ENCODE measurements at places on chromosomes 3 and 15.

- no peak for DNase-seq
Measured at GRCh38 chr15:46660096-46660842, 1025.4 kb downstream of the SQOR start.

DNA sequence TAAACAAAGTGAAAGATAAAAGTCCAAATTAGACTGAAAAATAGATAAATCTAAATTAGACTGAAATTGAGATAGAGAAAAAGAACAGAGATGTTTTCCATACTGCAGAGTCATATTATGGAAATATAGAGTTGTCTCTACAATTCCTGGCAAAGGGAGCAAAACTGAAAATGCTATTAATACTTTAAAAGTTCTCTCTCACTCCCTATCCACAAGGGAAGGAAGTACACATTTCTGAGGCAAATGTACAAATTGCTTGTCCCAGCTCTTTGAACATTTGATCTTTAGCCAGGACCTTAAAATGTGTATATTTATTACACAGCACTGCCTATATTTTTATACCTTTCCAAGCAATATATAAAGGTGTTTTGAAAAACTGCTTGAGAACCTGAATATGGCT lies 225.1 kb upstream of the SEMA6D start:
- no peak for DNase-seq

GRCh38 chr3:31960793-31961431 lies 20.1 kb downstream of the OSBPL10 start:
- DNase-seq, result peak; percentile 76

DNA sequence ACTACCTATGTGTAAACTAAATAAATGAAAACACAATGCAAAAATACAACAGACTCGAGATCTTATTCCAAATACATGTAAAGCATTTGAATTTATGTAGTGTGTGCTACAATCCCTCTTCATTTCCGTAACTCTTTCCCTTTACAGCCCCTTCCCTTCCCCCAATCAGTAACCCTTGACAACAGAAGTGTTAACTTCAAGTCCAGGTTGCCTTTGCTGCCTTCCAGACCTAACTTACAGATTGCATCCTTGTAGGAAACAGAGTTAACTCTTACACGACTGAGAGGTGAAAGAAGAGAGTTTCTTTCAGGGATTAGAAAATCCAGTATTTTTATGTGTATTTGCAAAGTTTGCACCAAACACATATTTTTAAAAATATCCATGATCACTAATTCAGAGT lies 1.4 kb upstream of the ROBO1 start:
- no peak for DNase-seq

- DNase-seq, result no peak
Measured at GRCh38 chr3:176120507-176120906, 1076.8 kb downstream of the TBL1XR1 start.

GRCh38 chr15:31403606-31404005 lies 77.0 kb downstream of the KLF13 start:
- DNase-seq, result no peak

DNA sequence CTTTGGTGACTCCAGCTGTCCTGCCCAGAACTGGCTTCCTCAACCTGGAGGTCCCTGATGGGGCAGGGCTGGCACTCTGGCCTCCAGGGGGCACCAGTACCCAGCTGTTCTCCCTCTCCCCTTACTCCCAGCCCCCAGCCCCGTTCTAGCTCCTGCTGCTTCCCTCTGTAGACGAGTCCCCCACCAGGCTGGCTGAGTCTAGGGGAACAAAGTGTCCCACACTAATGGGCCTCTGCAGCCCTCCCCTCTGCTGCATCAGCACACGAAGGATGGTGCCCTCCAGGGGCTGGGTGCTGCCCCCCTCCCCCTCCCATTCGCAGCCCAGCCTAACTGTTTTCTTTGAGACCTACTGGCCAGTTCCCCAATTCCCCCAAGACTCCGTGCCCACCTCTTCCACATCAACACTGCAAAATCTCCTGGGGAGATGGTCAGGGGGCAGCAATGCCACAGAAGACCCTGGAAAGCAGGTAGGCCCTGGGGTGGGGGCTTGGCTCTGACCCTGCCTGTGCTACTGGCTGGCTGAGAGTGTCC lies 4.2 kb downstream of the RHCG start:
- DNase-seq, result no peak

GRCh38 chr3:107772016-107772415 lies 249.3 kb downstream of the BBX start:
- no peak for DNase-seq

DNA sequence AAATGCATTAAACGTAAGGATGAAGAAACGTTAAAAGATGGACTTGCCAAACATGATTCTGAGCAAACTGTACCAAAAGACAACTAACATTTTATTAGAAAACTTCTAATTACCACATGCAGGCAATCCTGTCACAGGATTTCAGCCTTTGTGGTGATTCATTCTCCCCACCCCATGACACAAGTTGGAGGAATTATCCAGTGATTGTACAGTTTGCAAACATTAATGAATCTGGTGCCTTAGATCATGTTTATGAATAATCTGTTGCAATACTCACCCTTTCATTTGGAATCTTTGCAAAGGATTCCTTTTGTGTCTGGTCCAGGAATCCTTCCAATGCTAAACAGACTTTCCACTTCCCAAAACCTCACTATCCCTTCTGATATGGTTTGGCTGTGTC lies 23.3 kb upstream of the ERC2 start:
- DNase-seq, result no peak

DNA sequence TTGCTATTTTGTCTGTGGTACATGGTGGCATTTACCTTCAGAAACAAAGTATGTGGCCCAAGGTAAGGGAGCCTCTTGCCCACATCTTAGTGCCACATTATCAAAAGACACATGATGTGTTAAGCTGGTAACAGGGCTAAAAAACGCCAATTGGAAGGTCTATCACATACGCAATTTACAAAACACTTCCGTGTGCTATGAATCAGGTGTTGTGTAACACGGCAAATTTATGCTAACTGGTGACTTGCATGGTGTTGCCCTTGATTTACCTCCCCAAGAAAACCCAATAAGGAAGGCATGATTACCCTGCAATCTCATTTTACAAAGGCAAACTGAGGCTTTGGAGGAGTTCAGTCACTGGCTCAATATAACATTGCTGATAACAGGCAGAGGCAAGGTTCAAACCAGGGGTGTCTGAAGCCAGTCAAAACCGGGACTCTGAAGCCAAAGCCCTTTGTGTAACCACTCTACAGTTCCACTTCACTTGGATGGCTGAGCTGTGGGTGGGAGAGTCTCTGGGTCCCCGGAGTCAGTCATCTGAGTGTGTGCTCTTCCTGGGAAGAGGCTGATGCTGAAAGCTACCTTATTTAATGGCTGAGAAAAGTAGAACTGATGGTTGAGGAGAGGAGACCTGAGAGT lies 103.9 kb upstream of the BCL6 start:
- DNase-seq, result no peak

GRCh38 chr3:197807969-197808587 lies 17.0 kb downstream of the LRCH3 start:
- peak; percentile 42 for DNase-seq

DNA sequence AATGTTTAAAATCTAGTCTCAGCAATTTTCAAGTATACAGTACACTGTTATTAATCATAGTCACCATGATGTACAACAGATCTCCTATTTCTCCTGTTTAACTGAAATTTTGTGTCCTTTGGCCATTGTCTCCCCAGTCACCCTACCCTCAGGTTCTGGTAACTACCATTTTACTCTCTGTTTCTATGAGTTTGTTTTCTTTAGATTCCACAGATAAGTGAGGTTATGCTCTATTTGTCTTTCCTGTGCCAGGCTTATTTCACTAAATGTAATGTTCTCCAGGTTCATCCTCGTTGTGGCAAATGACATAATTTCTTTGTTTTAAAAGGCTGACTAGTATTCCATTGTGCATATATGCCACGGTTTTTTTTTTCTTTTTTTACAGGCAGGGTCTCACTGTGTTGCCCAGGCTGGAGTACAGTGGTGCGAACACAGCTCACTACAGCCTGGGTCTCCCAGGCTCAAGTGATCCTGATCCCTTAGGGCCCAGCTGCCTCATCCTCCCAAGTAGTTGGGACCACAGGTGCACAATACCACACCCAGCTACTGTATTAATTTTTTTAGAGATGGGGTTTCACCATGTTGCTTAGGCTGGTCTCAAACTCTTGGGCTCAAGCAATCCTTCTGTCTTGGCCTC lies 50.0 kb downstream of the RAB7A start:
- no peak for DNase-seq

- DNase-seq, result peak; percentile 16
Measured at GRCh38 chr15:95620934-95621579, 709.4 kb upstream of the NR2F2 start.

GRCh38 chr3:167653760-167654159 lies at the start of gene WDR49:
Gene WDR49, minus strand, starts transcription at chr3:167653942. Its CDS starts 517 bp downstream, at chr3:167653425.
- DNase-seq, result no peak

DNA sequence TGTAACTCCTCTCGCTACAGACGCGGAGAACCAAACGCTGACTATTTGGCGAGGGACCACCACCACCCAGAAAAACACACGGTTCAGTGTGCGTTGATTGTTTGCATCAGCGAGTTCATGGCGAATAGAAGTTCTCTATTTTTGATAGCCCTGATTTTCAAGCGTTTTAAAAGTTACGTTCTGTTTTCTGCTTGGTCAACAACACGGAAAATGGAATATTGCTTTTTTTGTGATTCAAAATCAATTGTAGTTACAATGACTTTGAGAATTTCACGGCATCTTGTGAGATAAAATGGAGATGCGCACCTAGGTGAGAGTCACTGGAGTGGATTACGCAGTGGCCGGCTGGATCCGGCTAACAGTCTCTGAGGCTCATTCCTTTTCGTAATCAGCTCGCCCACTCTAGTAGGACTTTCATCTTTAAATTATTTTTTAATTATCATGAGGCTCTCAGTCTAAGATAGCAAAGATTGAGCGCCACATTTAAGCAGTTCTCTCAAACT lies 54.8 kb downstream of the CCDC54 start:
- DNase-seq, result peak; percentile 28

DNA sequence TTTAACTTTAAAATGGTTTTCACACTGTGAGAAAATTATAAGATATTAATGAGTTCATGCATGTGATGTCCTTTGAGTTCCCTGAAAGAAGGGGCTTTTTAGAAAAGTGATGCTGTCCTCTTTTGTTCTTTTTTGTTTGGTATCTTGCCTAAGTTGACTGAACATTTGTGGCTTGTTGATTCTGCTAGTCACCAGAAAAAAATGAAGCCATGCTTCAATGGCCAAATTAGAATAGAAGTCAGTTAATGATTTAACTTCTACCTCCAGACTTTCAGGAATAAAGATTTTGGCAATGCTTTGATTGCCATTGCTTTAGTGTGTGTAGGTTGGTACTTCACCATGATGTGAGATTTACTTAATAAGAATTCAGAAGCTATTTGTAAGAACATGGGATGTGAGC lies 260.6 kb upstream of the NECTIN3 start:
- no peak for DNase-seq

- no peak for DNase-seq
Measured at GRCh38 chr3:46429671-46430070, 22.6 kb downstream of the CCRL2 start.

DNA sequence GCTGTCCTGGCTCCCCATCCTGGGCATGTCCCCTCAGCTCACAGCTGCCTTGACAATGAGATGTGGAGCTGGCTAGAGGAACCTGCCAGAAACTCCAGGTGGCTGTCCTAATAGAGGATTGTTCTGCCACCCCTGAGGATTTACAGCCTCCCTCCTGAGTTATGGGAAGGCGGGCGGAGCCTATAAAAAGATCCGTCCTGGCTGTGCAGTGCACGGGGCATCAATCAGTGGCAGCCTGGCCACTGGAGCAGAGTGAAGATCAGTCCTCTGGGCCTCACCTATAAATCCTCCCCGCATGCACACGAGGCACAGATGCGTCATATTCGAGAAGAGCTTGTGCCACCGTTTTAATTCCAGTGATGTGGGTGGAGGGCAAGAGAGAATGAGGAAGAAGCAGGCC lies 90.0 kb downstream of the MEGF11 start:
- DNase-seq, result no peak

GRCh38 chr15:45372041-45372995 lies 6.0 kb downstream of the GATM start:
- no peak for DNase-seq

DNA sequence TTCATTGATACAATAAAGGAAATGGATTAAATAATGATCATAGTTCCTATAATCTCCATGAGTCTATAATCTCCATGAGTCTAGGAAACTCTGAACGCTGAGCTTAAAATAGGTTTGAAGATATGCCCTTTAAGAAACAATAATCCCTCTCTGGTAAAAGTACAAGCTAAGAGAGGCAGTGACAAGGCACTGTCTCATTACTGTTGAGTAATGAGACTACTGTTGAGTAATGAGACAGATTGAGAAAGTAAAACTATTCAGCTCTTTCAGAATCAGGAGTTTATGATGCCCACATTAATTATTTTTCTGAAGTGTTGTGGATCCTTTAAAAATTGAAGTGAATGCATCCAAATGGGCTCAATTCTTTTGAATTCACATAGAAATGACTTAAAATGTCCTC lies 235.5 kb upstream of the THRB start:
- no peak for DNase-seq

DNA sequence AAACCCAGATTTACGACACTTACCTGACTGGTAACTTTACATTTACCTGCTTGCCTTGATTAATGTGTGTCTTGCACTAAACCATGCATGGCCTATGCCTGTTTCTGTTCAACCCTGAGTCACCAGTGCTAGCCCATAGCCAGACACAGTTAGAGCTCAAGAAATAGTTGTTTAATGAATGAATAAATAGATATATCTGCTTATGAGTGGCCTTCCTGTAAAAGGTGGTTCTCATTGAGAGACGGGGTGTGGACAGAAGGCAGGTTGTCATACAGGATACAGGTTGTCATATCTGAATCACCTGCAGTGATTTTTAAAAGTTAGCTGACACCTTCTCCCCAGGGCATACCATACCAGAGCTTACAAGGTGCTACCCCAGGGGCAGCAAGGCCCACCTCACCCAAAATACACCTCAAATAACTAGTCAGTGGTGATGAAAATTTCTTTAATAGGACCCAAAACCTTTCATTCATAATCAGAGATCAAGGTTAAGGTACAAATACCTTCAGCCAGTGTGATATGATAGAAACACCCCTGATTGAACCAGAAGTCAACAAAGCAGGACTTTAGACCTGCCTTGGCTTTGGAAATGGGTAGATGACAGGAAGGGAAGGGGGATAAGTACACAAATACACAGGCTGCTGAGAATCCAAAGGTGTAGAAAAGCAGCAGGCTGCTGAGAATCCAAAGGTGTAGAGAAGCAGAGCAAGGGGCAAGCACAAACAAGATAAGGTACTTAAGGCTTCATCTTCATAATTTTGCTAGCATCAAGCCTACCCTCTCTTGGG lies 45.4 kb upstream of the TSC22D2 start:
- no peak for DNase-seq

DNA sequence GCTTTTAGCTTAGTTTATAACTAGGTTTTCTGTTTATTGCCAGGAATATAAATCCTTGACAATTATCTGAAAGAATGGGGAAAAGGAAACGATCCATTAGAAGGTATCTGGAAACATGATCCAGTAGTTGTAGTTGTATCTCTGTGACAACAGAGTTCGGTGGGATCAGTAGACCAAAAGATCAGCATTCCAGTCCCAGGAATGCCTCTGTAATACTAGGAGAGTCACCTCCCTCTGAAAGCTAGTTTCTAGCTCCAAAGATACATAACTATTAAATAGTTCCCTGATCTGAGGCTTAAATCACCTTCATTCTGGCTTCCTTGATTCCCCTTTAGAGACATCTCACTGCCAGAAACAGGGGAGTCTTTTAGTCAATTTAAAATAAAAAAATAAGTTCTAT lies 34.1 kb downstream of the MB21D2 start:
- peak; percentile 56 for DNase-seq

GRCh38 chr15:36008719-36009118 lies 462.8 kb upstream of the DPH6 start:
- no peak for DNase-seq

Measured in EL (cell line).